RWPE1 (cell line): ENCODE measurements at places on chromosomes 2 and 18.

DNA sequence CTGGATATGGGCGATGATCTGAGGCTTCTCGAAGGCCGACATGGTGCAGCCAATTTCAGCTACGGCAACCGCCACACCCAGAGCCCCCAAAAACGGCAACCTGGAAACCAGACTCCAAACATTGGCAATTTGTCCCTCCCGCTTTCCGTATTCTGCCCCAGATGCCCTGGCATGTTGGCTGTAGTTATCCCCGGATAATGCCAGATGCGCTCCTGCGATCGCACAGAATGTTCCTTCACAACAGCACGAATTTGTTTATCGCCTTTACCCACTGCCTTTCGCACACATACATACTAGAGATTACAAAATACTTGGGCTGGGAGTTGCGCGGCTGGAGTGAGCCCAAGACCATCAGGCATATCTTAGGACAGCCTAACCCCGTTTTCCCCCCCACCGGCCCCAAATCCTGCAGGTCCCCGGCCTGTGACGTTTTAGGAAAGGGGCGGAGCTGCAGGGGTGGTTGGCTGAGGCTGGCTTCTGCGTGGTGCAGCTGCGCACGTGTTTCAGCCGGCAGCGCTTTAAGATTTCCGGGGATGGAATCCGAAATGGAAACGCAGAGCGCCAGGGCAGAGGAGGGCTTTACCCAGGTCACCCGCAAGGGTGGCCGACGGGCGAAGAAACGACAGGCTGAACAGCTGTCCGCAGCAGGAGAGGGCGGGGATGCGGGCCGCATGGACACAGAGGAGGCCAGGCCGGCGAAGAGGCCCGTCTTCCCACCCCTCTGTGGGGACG, at the start of gene PNO1:
PNO1 (plus strand) TSS at position 487 of the 732 bp plus-strand sequence; CDS start at position 534, 47 bp downstream.
- DNase-seq = peak; percentile 99

DNA sequence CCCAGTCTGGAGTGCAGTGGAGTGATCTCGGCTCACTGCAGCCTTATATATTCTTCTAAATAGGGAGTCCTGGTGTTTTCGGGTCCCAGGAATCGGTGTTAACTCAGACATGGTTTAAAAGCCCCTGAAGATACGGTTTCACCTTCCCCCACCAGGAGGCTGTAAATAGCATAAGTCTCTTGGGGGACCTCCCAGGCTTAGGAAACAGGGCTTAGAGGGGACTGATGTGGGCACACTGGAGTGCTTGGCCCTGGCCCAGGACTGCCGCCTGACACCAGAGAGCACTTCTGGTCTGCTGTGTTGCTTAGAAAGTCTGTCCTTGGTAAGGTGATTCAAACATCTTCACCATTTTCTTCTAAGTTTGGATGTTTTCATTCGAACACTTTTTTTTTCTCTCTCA, 39.7 kb upstream of the MAP4K4 start:
- no peak for DNase-seq

GRCh38 chr18:75369026-75369721, 58.3 kb downstream of the SMIM21 start:
- no peak for DNase-seq

DNA sequence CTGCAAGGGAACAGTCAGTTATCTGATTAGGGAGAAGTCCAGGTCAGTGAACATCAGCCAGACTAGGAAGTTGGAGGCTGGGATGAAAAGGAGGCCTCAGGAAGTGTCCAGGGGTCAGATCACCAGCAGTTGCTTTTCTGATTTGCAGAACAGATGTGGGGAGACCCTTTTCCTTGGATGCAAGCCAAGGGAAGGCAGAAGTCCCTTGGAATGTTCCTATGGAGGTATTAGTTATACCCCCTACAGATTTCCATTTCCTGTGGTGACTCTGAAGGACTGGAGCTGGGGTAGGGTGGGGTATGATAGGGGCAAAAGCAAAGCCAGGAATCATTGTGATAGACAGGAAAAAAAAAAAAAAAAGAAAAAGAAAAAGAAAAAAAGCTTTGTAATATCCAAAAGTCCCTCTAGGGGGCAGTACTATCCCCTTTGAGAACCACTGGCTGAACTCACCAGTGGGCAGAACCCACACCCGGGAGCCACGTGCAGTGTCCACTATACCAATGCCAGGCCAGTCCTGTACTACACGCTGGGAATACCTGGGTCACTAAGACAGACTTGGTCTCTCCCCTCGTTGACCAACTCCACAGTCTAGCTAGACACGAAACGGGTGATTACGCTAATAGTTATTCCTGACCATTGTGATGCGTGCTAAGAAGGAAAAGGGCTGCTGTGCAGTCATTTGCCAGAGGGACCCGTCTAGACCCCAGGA, 7.4 kb downstream of the DYSF start:
- DNase-seq = no peak

- peak; percentile 74 for DNase-seq
Observed at GRCh38 chr2:95043300-95044093, 18.0 kb downstream of the MAL start.

DNA sequence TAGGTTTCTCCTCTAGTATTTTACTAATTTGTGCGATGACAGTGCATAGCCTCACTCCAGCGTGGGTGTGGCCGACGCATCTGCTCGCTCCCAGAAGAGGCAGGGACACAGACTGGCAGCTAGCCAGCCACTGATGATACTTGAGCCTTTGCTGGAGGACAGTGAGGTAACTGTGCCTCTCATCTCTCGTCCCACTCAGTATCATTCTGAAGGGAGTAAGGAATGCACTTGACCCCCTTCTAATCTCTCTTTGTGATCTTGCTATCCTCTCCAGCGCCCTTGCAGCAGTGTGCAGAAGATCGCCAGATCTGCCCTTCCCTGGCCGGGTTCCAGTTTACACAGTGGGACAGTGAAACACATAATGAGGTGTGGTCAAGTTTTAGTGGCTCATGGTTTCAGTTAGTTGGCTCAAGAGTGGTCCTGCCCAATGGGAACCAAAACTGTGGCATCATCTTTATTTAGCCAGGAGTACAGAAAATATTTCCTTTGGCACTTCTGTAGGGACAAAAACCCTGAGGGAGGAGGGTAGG, 17.5 kb downstream of the NCAPH start:
- no peak for DNase-seq

GRCh38 chr2:30248791-30249190, 17.5 kb downstream of the LBH start:
- DNase-seq = no peak
